ENCODE measurements at places on chromosomes 5 and 9.

- no peak for DNase-seq
Observed at GRCh38 chr5:76766746-76767145, 50.8 kb downstream of the F2R start.

DNA sequence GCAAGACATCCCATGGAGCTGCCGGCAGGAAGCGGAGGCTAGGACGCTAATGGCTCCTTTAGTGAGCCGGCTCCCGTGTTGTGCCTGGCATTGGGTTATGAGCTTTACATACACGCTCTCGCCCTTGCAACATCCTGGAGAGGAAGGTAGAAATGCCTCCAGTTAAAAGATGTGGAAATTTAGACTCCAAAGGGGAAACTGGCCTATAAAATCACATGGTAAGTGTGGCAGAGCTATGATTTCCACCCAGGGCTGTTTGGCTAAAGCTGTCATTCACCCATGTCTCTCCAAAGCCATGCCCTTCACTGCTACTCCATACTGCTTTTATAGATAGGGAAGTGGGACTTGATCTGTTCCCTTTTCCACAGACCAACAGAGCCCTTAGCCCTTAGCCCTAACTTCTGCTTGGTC lies 5.2 kb downstream of the GM2A start:
- no peak for DNase-seq

GRCh38 chr5:10400831-10401230 lies 40.8 kb upstream of the ROPN1L start:
- DNase-seq = no peak

GRCh38 chr9:126391713-126392661 lies 65.4 kb downstream of the MVB12B start:
- DNase-seq = no peak

DNA sequence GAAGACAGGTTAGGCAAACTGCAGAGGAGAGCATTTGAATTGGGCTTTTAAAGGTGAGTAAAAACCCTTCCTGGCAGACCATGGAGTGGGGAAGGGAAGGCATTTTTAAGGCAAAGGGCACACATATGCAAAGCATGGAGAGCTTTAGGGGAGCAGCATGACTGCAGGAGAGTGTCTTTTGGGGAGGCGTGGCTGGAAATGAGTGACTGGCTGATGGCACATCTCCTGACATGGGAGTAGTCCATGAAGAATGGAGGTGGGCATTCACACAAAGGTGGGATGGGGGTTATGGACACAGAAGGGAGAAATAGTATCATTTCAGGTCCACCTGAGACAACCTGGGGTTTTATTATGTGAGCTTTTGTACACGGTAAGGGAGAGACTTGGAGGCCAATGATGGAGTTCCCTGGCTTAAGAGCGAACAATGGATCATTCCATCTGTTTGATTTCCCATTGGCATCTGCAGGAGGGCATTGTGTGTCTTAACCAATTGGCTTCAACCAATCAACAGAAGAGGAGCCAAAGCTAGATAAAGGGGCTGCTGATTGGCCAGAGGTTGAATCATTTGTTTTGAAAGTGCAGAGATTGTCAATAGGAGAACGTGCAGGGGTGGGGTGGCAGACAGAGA lies 2.1 kb downstream of the NSG2 start:
- DNase-seq = no peak

DNA sequence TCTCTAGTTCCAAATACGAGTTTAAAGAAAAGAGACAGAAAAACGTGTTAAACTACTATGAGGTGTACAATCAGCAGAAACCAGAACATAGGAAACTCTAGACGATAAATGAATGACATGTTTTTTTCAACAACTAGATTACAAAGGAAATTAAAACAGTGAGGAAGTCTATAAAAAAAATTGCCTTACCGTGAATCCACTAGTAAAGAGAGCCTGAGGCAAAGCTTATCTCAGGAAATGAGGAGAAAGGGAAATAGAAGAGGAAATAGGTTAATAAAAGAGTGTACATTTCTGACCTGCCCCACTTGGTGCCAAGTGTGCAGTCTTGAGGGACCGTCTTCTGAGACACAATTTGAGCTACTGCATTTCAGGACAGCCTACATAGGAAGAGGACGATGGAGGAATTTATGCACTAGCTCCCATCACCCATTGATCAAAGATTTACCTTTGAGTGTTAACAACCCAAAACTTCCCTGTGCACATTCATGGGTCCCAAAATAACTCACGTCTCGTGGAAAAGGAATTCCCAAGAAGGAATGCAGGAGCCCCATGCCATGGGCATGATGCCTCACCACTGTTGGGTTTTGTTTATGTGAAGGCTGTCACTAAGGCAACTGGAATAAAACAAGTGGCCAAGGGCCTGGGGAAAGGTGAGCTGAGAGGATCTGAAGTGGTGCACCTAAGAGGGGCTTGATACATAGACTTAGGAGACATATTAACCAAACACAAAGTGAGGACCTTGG lies 53.6 kb upstream of the SLC1A3 start:
- no peak for DNase-seq

DNA sequence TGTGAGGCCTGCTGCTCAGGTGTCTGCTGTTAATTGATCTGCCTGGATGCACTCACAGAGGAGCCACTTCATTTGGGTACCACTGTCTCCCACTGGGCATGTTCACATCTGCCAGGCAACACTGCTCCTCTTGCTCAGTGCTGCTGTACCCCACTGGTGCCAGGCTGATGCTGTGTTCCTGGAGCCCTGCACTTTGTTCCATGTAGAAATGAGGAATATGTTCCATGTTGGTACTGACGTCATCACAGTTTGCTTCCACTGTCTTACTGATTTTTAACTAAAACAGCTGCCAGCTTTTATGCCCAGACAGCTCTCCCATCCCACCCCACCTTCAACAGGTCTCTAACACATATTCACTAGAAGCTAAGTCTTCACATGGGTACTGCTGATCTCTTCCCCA lies 355.7 kb downstream of the LRRC70 start:
- no peak for DNase-seq

- DNase-seq = no peak
Observed at GRCh38 chr5:124343451-124343867, 403.0 kb downstream of the ZNF608 start.

- no peak for DNase-seq
Observed at GRCh38 chr9:98142182-98142907, 23.3 kb upstream of the TRIM14 start.

- DNase-seq = no peak
Observed at GRCh38 chr5:123444016-123444415, 20.8 kb upstream of the CEP120 start.

- no peak for DNase-seq
Observed at GRCh38 chr5:83494666-83495065, 23.1 kb downstream of the VCAN start.

GRCh38 chr9:135077497-135078200 lies 9.8 kb upstream of the OLFM1 start:
- DNase-seq = no peak

DNA sequence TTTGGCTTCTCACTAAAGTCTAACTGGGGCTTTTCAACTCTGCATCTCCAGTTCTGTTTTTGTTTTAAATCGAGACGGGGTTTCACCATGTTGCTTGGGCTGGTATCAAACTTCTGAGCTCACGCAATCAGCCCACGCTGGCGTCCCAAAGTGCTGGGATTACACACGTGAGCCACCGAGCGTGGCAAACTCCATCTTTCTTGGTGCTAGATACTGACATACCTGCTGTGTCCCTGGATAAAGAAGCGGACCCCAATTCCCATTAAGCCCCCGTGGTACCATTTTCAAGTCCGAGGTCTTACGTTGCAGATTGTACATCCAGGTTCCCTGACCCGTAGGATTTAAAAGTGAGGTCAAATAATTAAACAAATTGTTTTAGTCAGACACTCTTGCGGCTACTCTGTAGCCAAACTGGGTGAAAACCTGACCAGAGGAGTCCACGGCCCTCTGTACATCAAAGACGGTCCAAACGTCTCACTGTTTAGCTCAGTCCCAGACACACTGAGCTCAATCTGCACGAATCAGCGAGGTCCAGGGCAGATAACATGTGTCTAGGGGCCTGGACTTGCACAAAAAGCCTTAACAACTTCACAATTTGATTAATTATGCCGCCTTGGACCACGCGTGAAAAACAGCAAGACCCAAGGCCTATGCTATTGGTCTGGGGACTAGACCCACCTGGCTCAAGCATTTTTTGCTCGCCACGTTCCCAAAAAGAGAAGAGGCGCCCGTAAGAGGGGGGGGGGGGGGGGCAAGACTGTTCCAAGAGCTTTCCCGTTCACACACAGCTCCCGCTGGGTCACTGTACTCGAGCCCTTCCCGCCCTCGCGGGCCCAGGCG lies 727 bp upstream of the DNAJA1 start:
- DNase-seq = no peak

DNA sequence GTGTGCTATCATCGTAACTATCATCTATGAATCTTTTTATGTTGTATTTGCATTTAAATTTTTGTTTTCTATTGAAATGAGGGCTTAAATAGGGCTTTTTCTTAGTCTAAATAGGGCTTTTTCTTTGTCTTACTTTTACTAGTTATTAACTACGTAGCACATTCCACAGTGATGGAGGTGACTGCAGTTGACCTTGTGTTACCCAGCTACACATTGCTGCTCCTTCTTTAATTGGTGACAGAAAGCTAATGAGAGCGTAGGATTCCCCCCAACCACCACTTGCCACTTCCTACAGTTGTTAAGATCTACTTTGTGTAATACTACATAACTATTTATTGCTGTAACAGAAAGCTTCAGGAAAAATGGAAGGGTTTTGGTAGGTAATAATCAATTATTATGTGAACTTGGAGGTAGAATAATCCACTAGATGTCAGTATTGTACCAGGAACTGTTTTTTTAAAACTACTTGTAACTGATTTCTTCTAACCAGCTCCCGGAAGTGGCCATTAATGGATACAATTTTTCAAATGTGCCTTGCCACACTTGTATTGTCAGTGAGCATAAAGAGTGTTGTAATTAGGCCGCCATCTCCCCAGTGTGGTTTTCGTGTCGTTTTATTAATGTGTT lies 18.0 kb downstream of the MTRR start:
- DNase-seq = no peak

- no peak for DNase-seq
Observed at GRCh38 chr5:1006656-1007071, 1.9 kb upstream of the NKD2 start.

- DNase-seq = peak; percentile 48
Observed at GRCh38 chr9:137761032-137761431, 116.5 kb upstream of the CACNA1B start.

- DNase-seq = no peak
Observed at GRCh38 chr5:123033157-123033671, 3.3 kb downstream of the PPIC start.

DNA sequence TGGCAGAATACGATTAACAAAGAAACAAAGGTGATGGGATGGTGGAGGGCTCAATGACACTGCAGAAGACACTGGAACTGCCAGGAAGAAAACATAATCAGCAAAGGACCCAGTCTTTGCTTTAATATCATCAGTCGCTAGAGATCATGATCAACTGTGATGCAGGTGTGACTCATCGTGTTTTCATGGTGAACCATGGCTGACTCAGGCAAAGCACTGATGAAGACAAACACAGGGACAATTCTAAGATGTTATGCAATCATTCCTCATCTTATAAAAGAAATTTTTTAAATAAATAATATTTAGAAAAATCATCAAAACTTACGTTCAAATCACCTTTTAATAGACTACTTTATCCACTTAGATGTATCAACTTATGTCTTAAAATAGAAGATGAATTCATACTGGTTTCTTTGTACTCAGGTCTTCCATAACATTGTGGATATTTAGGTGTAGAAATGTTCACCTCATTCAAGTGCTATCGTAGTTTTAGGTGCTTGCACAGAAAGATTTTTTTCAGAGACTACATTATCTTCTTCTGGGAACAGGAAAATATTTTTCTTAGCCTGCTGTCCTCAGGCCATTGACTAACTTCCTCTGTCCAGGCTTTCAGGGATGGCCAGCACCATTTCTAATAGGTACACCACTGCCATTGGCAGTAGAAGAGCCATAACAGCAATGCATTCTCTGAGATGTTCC lies 673.4 kb upstream of the MEF2C start:
- no peak for DNase-seq

GRCh38 chr9:2615497-2615896 lies 6.1 kb upstream of the VLDLR start:
- no peak for DNase-seq

- no peak for DNase-seq
Observed at GRCh38 chr9:93975262-93975661, 20.1 kb upstream of the BARX1 start.

- DNase-seq = no peak
Observed at GRCh38 chr5:112574536-112574935, 155.5 kb upstream of the EPB41L4A start.

DNA sequence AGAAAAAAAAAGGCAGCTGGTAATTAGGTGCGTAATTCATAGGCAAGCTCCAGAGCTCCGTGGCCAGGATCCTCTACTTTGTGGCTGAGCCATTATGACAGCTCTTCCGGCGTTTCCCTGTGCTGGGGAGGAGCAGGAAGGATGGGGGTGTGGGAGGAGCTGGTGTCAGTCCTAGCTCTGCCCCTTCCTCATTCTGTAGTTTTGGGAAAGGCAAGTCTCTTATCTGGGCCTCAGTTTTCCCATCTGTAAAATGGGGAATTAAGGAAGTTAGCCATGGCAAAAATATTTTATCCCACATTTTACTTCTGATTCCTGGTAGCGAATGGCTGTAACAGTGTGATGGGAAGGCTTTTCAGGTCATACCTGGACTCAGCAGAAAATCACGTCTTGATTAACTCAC lies 81.1 kb downstream of the SEC61B start:
- DNase-seq = no peak

DNA sequence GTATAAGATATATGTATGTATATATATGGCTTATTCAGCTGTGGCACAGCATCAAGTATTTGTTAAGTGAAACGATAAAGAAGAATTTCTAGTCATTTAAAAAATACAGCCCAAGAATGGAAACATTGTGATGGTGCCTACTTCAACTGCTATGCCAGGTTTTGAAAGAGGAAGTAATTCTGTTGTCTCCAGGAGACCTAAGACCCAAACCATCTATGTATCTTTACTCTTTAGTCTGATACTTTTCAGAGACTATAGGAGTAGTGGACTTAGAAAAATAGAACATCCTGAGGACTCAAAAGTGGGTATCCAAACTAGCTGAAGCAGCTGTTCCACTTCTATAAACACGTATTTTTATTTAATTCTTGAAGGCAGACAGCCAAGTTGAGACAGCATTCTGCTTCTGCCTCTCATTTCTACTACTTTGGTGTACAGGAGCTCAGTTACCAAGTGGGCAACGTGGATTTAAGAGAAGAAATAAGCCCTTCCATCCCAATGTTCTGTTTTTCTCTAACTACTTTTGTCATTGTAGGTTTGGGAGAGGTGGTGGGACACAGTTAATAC lies 110.7 kb downstream of the RPS23 start:
- DNase-seq = no peak

DNA sequence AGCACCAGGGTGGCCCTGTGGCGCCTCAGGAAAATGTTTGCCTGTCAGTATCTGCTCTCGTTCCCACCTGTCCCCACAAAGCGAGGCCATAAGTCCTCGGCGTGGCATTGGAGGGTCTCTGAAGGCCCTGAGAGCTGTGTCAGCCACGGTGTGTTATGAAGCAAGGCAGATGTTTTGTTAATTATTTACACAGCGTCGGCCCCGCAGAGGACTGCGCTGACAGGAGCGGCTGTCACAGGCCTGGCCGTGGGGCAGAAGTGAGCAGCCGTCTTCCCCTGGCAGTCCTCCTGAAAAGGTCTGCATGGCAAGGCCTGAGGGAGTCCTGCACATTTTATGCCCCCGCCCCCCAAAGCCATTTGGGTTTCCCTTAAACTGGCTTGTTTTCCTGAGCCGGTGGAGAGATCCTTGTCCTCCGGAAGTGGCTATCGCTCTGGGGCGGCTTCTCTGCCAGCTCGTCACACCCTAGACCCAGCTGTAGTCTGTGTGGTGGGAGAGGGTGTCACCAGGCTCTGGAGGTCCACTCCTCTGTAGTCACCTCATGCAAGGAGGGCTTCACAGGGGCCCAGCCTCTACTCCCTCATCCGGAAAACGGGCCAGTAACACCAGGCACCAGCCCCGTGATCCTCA lies 6.2 kb downstream of the NEK6 start:
- no peak for DNase-seq
